ENCODE measurements at places on chromosomes 4 and X.

DNA sequence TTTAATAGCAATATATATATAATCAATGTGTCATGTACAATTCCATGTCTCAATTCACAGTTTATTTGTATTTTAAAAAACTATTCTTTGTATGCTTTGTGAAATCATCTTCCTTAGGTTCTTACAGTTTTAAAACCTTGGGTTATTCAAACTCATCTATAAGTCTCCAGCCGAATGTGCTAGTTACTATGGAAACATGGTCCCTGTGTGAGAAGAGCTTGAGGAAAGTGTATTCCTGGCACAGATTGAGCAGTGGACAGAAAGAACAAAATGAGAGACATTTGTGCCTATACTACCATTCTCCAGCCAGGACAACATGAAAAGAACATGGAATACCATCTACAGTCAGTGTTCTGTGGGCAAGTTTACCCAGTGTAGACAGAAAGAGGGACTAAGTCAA, 103.4 kb downstream of the EFHC2 start:
- no peak for DNase-seq

DNA sequence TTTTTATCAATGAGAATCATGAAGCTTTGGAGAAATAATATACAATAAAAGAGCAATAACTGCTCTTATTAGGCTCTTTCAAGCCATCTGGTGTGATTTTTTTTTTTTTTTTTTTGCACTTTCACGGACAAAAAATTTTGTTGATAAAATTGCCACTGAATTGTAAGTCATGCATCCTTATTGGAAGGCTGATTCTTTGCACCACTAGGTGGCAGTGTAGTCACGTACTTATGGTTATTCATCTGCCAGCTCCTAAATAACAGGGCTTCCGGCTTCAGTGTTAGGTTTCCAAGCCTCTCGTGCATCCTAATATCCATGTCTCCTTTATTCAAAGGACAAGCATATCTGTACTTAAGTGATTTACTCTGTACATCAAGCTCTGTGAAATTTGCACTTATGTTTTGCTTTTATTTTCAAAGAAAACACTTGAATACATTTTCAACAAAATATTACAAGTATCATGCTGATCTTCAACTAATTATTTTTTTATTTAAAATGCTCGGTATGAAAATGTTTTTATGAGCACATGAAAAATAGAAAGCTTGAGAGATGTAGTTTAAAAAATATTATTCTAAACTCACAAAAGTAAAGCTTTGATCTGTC, 1578.3 kb upstream of the TENM3 start:
- DNase-seq, result peak; percentile 64

DNA sequence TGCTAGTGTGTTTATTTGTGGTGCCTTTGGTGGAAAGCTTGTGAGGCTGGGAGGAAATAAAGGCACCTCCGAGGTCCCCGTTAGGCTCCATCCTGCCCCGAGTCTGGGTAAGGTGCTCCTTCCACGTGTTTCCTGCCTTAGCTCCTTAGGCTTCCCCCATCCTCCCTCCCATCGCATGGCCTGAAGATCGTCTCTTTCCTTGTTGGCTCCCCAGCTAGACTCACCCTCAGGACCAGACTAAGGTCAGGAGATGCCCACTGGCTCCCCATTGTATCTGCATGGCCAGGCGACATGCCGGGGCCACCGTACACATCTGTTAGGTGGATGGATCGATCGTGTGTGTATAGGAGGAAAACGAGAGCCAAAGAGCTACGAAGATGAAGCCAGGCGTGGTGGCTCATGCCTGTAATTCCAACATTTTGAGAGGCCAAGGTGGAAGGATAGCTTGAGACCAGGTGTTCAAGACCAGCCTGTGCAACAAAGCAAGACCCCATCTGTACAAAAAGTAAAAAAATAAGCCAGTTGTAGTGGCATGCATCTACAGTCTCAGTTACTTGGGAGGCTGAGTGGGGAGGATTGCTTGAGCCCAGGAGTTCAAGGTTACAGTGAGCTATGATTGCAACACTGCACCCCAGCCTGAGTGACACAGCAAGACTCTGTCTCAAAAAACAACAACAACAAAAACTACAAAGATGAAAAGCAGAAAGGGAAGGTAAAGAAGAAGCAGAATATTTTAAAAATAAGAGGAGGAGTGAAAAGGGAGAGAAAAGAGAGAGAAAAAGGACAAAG, 53.7 kb downstream of the SEPSECS start:
- no peak for DNase-seq

- no peak for DNase-seq
Measured at GRCh38 chr4:88230461-88230891, 53.9 kb downstream of the PPM1K start.

- DNase-seq, result no peak
Measured at GRCh38 chr4:88040707-88041106, 33.3 kb downstream of the PKD2 start.

- DNase-seq, result no peak
Measured at GRCh38 chr4:128819082-128819742, 9.7 kb downstream of the JADE1 start.

Measured in fibroblast of skin of left quadriceps (primary cell).